Right atrium auricular region (tissue), 2 donors: ENCODE measurements at places on chromosomes 7 and 10. TPM values are rescaled to one million over a fixed set of nuclear protein-coding genes. Genes with fewer than 3 reads are reported as not detected.

DNA sequence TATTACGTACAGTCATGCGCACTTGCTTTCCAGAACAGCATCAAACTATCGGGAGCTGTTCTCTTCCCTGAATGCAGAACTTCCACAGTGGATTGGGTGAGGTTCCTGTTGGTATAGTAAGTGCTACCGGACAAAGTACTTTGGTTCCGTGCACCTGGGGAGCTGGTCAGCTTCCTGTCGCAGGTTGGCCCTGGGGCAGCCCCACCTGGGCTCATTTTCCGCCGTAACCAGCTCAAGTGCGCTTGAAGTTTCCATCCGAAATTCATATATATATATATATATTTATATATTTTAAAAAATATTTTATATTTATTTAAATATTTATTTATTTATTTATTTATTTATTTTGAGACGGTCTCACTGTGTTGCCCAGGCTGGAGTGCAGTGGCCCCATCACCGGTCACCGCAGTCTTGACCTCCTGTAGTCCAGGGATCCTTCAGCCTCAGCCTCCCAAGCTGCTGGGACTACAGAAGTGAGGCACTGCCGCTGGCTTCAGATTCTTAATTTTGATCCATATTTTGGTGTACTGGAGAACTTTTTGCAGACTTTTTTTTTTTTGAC is 6.5 kb downstream of the SCART1 start:
- DNase-seq = peak; percentile 57
- no peaks in the 10 kb centered on the region for H3K4me1 ChIP-seq
- H3K27ac ChIP-seq = no peak overlapping the region
- no peak overlapping the region for H3K4me3 ChIP-seq

DNA sequence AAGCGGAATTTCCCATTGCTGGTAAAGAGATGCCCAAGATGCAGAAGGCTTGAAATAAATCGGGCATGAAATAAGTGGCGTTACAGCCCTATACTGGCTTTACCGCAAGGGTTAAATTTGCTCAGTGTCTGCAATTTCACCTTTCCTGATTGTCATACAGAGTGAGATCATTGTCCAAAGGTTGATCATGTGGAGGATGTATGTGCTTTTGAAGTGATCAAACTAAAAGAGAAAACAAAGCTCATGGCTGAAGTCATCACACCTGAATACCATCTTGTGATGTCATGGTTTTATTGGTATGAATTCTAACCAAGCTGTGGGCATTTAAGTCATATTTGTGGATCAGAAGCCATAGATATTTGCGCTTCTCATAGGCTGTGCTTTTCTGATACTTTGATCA is 635.5 kb downstream of the AUTS2 start:
- no peaks in the 10 kb centered on the region for H3K27me3 ChIP-seq
- no peak for DNase-seq
- H3K36me3 ChIP-seq = no peaks in the 10 kb centered on the region
- H3K27ac ChIP-seq = no peak overlapping the region

FXYD4 gene
- not detected for total RNA-seq

- no peak for DNase-seq
- H3K27me3 ChIP-seq = no peaks in the 10 kb centered on the region
- H3K4me3 ChIP-seq = no peak overlapping the region
- H3K27ac ChIP-seq = peak overlapping the region; percentile 59
These were observed 253.2 kb downstream of the CAMK1D start for GRCh38 chr10:12602521-12602920.
